Activated CD4-positive, alpha-beta T cell treated with anti-CD3 and anti-CD28 coated beads, Interleukin-2, amount 50 U/mL, for 48 hours (primary cell): ENCODE measurements at places on chromosomes 2 and 18.

DNA sequence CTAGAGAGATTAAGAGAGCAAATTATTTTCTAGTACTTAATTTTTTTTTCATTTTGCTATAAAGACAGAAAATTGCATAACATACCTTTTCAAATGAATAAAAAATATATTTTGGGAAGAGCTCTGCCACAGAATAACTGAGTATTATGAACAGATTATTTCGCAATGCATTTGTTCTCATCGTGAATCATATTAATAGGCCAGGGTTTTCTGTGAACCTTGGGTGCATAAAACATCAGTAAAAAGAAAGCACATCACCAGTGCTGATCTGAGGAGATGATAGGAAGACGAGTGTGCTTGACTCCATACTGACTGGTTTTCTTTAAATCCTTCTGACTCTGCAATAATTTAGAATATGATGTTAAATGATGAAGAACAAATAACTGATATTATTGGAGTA lies 409.1 kb downstream of the CPS1 start:
- DNase-seq: no peak

DNA sequence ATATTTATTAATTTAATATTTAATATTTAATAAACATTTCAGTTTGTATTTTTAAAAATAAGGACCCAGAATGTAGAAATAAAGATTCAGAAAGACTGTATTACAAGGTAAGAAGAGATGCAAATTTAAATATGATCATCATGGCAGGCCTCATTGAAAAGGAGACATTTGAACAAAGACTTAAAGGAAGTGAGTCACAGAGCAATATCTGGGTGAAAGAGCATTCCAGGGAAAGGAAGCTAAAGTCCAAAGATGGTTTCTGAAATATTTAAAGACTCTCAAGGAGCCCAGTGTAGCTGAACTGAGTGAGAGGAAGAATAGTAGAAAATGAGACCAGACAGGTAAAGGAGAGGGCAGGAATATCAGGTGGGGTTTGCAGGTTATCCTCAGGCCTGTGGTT lies 5.9 kb downstream of the SCYGR4 start:
- no peak for DNase-seq

DNA sequence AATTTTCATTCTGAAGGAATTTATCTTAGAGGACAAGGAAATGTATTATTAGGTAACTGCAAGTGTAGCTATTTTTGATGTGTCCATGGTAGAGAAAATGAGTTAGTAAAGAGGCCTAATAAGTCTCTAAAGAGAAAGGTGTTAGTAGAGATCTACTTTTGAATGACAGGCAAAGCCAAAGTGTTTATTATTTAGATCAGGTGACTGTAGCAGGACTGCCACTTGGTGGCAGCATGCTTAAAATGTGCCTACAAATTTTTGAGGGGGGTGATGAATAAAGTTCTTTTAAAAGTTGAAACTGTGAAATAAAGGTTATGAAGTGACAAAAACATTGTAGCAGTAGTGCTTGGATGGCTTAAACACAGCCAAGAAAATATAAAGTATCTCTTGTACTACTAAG lies 421.5 kb upstream of the MEIS1 start:
- DNase-seq: no peak

GRCh38 chr2:119280680-119281079 lies 57.0 kb downstream of the STEAP3 start:
- no peak for DNase-seq

- no peak for DNase-seq
These were observed 4.2 kb downstream of the TRAK2 start for GRCh38 chr2:201447086-201447485.
